Hepatocyte (in vitro differentiated cells): ENCODE measurements at places on chromosomes 13 and 19.

- no peak for DNase-seq
These were observed 653 bp downstream of the CLEC4M start for GRCh38 chr19:7763696-7764095.

DNA sequence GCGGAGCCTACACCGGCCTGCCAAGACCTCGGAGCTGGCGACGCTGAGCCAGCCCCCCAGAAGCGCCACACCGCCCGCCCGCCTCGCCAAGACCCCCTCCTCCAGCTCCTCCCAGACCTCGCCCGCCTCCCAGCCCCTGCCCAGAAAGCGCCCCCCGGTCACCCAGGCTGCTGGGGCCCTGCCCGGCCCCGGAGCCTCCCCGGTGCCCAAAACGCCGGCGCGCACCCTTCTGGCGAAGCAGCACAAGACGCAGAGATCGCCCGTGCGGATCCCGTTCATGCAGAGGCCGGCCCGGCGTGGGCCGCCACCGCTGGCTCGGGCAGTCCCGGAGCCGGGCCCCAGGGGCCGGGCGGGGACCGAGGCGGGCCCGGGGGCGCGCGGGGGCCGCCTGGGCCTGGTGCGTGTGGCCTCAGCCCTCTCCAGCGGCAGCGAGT, 10.2 kb downstream of the C19orf25 start:
- DNase-seq = peak; percentile 59

DNA sequence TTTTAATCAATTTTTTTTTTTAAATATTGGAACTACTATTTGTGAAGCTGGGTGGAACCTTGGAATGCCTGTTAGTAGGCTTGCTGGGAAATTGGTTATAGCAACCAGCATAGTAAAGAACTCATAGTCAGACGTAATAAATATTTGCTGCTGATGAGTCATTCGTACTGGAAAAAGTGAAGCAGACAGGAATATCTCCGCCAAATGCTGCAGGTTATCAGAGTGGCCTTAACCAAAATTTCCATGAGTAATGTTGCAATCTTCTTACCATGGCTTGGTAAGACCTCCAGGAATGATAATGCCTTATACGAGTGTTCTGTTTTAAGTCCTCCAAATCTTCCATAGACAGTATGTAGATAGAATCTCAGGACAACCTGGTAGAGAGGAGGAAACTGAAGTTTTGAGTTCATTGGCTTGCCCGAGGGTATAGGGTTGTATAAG, 34.2 kb downstream of the MBNL2 start:
- DNase-seq = peak; percentile 80

DNA sequence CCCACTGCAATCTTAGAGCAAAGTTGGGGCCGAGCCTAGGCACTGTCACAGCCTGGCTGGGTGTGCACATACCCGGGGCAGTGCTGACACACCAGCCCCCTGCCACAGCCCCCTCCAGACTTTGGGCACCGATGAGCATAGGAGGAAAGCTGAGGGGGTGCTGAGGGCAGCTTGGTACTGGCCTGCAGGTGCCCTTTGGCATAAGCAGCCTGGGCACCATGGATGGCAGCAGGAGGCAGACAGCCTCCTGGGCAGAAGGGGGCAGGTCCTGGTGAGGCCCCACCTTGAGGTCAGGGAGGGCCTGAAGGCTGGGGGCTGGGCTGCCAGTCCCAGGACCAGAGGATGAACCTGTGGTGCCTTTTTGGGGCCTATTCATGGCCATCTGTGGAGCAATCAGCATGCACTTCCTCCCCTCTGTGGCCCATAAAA, 8.2 kb downstream of the IGFL4 start:
- no peak for DNase-seq

GRCh38 chr13:36815062-36815461, 4.0 kb upstream of the RFXAP start:
- DNase-seq = no peak

- DNase-seq = no peak
These were observed 3.6 kb upstream of the KMT5C start for GRCh38 chr19:55336101-55336500.

DNA sequence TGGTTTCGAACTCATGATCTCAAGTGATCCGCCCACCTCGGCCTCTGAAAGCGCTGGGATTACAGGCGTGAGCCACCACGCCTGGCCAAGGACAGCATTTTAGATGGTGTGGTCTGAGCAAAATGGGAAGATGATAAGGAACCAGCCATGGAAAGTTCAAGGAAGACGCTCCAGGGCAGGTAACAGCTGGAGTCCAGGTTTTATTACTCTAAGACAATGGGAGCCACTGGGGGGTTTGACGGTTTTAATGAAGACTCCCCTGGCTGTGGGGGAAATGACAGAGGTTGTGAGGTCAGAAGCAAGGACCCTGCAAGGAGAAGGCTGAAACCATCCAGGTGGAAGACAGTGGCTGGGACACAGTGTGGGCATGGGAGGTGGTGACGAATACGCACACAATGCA, 20.9 kb downstream of the PRKD2 start:
- DNase-seq = no peak

DNA sequence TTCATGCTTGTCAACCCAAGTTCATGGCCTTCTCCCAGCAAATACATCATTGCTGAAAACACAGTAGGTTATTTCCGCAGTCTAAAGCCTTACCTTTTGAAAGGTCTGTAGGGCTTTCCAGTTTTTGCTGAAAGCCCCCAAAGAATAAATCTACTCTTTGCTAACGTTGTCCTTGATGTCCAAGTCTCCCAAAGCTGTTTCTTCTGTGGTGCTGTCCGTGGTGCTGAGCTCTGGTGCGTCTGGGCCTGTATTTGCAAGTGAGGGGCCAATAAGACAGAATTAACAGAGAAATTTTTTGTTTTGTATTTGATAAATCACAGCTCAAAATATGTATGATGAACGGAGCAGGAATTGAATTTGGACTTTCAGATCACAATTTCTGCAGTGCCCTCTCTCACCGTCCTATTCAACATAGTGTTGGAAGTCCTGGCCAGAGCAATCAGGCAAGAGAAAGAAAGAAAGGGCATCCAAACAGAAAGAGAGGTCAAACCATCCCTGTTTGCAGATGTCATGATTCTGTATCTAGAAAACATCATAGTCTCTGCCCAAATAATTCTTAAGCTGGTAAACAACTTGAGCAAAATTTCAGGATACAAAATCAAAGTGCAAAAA, 9.8 kb upstream of the LGALS16 start:
- peak; percentile 44 for DNase-seq

DNA sequence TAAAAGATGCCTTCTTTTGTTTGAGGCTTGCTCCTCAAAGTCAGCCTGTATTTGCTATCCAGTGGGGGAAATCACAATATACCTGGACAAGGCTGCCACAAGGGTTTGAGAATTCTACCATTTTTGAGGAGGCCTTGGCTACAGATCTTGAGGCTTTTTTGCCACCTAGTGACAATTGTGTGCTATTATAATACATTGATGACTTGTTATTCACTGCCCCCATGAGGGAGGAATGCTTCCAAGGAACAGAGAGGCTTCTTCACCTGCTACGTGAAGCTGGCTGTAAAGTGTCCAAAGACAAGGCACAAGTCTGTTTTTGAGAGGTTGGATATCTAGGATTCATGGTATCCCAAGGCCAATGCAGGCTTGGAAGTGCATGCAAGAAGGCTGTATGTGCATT, 72.5 kb downstream of the ZNF708 start:
- DNase-seq = peak; percentile 16

DNA sequence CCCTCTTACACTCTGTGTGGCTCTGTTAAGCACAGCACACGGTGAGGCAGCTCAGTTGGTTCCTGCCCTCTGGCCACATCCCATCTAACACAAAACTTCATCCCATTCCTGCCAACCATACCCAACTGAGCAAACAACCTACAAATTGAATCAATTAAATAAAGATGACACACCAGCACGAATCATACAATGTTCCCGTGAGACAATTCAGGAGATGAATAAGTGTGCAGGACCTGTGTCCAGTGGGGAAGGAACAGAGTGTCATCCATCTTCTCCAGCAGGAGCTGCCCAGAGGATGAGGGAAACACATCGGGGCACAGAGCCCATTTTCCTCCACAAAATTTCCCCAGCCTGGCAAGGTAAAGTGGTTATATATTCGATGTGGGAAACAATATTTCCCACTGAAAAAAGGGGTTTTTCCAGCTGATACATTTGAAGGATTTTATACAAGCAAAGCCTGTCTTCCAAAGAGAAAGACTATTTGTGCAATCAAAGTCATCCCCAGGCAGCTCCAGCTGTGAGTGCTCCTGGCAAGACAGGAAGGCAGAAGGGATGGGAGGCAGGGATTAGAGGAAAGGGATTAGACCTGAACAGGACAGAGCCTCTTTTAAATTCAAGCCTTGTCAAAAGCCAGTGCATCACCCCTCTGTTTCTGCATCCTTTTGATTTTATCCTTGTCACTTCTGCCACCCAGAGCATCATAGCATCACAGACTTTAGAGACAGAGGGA, 240.2 kb downstream of the LHFPL6 start:
- DNase-seq = no peak

DNA sequence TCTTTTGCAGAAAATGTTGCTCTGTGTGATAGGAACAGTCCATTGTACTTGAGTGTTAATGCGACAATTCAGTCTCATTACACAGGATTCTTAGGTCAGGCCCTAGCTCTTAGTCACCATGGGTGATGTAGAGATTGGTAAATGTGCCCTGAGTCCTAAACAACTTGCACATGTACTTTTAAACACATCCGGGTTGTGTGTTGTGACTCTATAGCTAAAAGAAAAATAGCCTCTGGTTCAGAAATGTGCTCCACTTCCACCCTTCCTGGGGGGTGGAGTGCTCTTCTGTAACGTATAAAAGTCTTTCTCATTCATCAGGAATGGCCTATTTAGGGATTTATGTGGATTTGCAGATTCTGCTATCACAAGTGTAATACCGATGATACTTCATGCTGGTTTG, 5.2 kb downstream of the SPATA13 start:
- no peak for DNase-seq

- no peak for DNase-seq
These were observed 14.6 kb downstream of the KDM4B start for GRCh38 chr19:4983346-4984105.

- peak; percentile 41 for DNase-seq
These were observed 702 bp downstream of the PTH2 start for GRCh38 chr19:49422407-49423070.

DNA sequence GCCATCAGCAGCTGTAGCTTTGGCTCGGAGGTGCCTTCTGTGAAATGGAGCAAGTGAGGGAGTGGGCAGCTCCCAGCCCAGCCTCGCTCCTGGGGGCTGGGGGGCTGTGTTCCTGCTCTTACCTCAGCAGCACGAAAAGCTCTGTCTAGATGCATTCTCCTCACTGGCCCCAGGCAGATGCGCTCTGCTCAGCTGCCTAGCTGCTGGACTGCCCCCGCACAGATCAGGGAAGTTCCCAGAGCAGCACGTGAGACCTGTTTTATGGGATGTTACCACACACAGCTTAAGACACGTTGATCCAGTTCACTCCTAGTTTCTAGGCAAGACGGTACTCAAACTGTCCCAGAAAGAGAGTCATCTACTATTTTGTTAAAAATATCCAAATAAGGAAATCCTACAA, 13.6 kb downstream of the LCP1 start:
- DNase-seq = peak; percentile 75

GRCh38 chr19:28285078-28285477, 927.9 kb downstream of the UQCRFS1 start:
- no peak for DNase-seq

DNA sequence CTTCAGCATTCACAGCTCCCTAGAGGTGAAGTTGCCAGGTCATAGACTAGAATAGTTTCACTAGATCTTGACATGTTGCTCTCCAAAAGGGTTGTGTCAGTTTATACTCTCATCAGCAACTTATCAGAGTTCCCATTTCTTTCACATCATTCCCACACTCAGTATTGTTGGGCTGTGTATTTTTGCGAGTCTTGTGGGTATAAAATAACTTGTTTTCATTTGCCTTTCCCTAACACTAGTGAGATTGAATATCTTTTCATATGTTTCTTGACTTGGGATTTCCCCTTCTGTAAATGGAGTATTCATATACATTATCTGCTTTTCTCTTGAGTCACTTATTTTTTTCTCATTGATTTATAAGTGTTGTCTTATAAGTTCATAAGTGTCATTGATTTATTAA, 55.2 kb upstream of the GPR183 start:
- no peak for DNase-seq

GRCh38 chr13:60328073-60328472, 68.9 kb upstream of the TDRD3 start:
- DNase-seq = no peak

DNA sequence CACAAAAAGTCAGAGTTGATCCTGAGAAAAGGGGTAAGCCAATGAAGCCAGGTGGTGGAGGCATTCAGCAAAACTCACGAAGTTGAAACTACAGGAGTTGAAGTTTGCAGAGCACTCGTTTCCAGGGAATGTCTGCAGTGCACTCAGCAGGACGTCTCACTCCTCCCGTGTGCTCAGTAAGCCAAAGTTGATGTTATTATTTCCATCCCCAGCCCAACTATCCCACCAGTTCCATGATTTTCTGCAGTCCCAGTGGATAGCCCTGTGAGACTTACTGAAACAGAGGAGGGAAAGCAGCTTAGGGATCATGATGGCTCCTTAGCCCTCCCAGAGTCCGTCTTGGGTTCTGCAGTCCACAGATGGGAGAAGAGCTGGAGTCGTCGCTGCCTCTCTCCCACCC, at the start of gene TARM1:
Gene TARM1 (minus strand): TSS at position 334 of the 400 bp plus-strand sequence. CDS start 25 bp downstream, at position 309.
- DNase-seq = no peak

- DNase-seq = no peak
These were observed 492.4 kb downstream of the SUCLA2 start for GRCh38 chr13:47508527-47509228.

DNA sequence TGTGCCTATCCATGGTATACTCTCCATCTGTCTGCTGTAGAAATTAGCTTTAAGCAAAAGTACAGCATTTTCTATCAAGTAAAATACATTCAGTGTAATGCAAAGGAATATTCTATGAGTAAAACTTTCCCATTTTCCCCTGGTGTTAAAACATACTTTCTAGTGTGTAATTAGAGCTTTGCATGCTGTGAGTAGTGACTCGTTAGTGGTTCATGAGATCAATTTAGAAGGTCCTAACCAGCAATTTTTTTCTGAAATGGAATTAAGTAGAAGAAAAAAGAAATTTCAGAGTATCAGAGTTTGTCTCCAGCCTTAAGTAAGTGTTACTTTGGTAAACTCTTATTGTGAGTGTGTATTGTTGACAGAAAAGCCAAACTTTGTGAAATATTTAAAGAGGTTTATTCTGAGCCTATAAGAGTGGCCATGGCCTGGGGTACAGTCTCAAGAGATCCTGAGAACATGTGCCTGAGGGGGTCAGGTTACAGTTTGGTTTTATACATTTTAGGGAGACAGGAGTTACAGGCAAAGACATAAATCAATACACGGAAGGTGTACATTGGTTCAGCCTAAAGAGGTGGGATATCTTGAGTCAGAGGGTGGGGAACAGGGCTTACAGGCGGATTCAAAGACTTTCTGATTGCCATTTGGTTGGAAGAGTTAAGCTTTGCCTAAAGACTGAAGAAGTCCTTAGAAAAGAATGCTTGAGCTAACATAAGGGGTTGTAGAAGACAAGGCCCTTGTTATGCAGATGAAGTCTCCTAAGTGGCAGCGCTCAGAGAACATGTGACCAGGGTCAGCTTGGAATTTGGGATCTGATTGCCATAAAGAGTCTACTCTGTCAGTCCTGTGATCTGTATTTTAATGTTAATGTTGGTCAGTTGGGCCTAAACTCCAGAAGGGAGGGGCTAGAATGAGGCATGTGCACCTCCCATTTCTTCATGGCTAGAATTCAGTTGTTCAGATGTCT, 25.5 kb downstream of the FAM187B start:
- DNase-seq = no peak
